ENCODE measurements at places on chromosomes 13 and 19. TPM values are rescaled to one million over a fixed set of nuclear protein-coding genes. Genes with fewer than 3 reads are reported as not detected.

PLEKHA4 gene
- 17.2 TPM for total RNA-seq

NXNL1 gene
- total RNA-seq: not detected

TINCR gene
- total RNA-seq: 0.12 TPM

LGALS7B gene
- total RNA-seq: not detected

CD79A gene
- not detected for total RNA-seq

USF2 gene
- total RNA-seq: 45.8 TPM

APOC4 gene
- not detected for total RNA-seq

TSSK6 gene
- total RNA-seq: 1.1 TPM

SDHAF1 gene
- total RNA-seq: 13.5 TPM

IFI30 gene
- 39.4 TPM for total RNA-seq

ENOX1 gene
- total RNA-seq: 1.2 TPM

LGALS14 gene
- not detected for total RNA-seq

LILRA1 gene
- not detected for total RNA-seq

SMIM44 gene
- not detected for total RNA-seq

KRTDAP gene
- not detected for total RNA-seq

EXOC3L2 gene
- total RNA-seq: not detected

COX7A1 gene
- 79.4 TPM for total RNA-seq

KLK12 gene
- total RNA-seq: not detected

KLK2 gene
- not detected for total RNA-seq

DZIP1 gene
- 30.0 TPM for total RNA-seq

VSTM2B gene
- not detected for total RNA-seq

FXYD5 gene
- total RNA-seq: 35.1 TPM

ADPRHL1 gene
- 0.37 TPM for total RNA-seq

PNMA8B gene
- 2.1 TPM for total RNA-seq

RGS9BP gene
- 0.31 TPM for total RNA-seq

RFC3 gene
- 9.5 TPM for total RNA-seq

ZNF568 gene
- total RNA-seq: 14.9 TPM

MAST1 gene
- total RNA-seq: 0.13 TPM

CCDC70 gene
- total RNA-seq: not detected

ZNF541 gene
- total RNA-seq: 0.13 TPM

ZNF681 gene
- total RNA-seq: 0.31 TPM

ZNF431 gene
- 2.8 TPM for total RNA-seq
